ENCODE measurements at places on chromosomes 16 and 17.

- DNase-seq, result no peak
Measured at GRCh38 chr17:4861052-4861451, 27.9 kb downstream of the MINK1 start.

DNA sequence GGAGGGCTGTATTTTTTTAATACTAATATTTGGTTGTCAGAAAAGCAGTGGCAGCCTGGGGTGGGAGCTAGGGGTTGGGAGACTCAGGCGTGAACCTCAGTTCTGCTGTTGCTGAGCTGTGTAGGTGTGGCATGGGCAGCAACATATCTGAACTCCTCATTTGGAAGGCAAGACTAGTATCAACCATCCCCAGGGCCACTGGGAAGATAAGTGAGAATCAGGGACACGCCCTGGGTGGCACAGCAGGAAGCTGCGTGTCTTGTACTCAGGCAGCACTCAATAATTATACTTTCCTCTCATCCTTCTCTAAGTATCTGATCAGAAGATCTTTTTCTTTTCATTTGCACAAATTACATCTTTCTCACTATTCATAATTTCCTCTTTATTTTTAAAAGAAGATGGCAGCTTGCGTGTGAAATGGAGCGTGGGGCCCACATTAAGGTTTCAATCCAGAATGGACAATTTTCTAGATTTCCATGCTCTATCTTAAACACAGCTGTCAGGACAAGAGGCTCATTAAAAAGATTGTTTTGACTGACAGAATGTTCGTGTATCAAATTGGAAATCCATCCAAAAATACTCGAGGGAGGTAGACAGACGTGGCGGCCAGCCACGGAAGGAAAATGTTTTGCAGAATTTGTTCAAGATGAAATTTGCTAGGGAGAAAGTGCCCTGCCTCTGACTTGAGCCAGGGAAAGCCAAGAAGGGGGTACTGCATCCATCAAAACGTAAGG is 121.1 kb downstream of the CPPED1 start:
- no peak for DNase-seq

GRCh38 chr16:60510941-60511340 is 1525.3 kb downstream of the CDH8 start:
- DNase-seq, result no peak

DNA sequence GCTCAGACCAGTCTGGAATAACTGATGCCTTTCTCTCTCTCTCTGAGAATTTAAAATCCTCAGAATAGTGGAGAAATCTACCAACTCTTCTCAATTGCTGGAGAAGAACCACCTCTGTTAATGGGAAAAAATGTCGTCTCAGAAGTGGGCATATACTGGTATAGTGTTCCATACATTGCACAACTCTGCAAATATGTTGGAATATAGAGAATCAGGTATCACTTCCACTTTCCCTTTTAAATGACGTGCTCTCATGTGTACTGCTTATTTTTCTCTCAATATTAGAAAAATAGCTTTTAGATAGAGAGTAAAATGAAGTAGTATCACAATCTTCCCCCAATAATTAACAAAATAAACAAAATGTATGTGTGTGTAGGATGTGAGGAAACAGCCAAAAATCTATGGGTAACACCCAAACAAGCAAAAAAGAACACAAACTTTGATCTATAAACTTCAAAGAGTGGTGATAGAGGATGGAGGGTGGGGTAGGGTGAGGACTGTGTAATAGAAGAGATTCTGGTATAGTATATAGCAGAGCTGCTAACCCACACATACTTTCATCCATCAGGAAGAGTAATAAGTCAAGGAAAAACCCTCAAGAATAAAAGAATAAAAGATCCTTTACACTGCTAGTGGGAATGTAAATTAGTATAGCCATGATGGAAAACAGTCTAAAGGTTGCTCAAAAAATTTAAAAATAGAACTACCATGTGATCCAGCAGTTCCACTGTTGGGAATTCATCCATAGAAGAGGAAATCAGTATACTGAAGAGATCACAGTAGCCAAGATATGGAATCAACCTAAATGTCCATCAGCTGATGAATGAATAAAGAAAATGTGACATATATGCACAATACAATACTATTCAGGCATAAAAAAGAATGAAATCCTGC is 46.9 kb downstream of the NFATC3 start:
- no peak for DNase-seq

DNA sequence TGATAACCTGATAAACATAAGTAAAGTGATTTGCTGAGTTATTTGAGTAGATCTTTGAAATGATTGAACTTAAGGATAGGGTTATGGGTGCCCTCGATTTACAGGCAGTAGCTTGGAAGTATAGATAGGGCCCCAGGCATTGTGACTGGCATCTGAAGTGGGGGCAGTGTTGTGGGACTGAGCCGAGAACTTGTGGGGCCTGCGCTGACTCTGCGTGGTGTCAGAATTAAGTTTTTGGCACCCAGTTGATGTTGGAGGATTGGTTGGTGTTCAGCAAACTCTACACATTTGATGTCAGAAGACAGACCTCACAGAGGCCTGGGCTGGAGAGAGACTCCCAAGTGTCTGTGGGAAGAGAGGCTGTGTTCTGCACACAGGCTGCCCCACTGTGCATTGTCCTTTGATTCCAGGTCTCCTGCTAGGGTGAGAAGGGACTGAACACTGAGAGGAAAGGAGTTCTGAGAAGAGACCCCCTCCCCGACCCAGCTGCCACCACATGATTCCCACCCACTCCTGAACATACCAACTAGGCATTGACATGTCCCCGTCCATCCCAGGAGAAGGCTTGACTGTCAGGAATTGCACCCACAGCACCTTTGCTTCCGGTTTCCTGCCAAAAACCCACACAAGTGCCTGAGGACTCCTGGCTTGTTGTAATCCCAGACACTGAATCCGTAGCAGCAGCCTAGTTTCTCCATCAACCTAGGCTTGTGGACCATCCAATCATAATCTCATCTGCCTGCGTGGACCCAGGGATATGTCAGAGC is 4.5 kb downstream of the ZNF267 start:
- no peak for DNase-seq

DNA sequence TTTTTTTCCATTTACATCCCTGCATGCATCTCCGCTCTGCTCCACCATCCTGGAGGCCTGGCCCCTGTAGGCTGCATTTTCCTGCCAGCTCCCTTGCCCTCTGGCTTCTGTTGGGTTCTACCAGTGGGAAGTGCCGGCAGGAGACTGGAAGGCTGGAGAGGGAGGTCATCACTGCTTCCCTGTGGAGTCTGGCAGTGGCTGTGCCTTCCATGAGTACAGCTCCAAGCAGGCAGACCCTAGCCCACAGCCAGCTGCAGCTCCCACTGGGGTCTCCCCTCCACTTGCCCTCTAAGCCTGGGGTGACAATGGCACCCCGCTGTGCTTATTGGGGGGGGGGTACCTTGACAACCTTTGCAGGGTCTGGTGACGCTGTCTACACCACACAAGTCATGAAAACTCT is 37.3 kb downstream of the MMP15 start:
- no peak for DNase-seq

DNA sequence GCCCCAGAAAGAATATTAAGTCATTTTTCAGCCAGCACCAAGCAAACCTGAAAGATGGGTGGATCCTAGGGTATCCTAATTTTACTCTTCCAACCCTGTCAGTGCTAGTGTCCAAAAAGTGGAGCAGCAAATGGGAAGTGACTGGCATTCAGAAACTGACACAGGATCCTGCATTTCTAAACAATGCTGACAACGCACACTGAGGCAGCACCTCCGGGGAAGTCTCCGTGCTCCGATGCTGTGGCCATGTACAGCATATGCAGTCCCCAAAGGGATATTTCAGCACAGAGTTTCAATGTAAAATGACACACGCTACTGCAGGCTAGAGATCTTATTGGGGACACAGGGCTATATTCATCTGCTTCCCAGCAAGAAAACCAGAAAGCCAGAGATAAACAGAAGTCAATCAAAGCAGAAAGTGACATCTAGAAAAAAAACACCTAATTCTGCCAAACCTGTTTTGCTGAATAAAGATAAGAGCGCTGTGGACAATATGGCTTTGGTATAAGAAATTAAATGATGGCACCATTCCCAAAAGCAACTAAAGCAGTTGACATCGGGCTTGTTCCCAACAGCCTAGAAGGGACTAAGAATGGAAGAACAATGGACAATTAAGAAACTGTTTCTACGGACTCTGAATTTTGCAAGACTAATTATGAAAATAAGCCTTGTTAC is 17.3 kb downstream of the XYLT1 start:
- DNase-seq, result no peak

GRCh38 chr17:45405250-45406086 is 27.2 kb downstream of the ARHGAP27 start:
- peak; percentile 54 for DNase-seq

DNA sequence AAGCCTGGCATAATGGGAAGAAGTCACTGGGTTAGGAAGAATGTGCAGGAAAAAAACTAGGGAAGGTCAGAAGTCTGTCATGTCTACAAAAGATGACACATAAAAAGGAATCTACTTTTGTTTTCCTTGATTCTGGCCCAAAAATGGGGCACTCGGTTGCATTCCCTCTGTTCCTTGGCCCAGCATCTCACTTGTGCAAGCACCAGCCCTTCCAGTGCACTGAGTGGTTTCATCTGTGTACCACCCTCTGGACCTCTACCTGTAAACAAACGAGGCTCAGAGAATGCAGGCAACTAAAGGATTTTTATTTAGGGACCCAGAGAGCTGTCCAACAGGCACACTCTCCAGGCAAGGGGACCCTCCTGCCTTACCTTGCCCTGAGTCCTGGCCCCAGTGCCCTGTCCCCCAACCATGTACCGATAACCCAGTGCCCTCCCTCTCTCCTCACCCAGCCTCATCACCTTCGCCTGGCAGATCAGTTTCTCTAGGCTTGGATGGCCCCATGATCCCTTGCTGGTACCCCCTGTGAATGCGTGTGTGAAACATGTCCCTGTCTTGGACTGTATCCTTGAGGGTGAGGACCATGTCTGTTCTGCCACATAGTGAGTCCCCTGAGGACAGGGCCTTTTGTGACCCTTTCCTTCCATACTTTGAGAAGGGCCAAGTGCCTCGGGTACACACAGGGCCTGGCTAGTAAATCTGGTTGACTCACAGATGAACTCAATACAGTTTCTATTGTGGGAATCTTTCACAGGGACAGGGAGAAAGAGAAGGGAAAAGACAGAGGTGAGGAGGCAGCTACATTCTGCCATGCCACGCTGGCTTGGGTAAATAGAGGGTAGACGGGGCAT is 13.3 kb downstream of the NXPH3 start:
- peak; percentile 87 for DNase-seq

GRCh38 chr16:660132-660458 is 7.8 kb upstream of the RHOT2 start:
- DNase-seq, result no peak

DNA sequence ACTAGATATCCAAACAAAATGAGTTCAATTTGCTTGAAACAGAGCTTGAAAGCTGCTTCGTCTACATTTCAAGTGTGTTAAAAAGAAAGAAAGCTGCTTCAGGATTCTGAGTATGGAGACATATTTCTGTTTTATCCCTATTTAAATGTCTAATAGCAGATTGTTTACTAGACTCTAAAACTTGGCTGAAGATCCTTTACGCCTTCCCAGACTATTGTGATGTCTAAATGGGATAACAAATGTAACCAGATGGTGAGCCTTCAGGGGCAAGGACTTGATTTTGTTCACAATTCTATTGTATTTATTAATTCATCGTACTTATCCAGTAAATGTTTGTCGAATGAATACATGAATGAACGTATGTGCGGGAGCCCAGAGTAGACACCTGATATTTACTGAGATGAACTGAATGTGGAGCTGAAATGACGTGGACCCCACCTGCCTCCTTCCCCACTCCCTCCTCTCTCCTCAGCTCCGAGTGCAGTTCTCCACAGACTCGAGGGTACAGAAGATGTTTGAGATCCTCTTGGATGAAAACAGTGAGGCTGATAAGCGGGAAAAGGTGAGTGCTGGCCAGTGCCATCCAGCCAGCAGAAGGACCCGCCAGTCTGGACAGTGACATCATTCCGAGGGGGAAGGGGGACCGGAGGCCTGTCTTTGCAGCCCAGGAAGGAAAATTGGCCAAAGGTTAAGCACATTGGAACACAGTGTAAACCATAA is 5.0 kb downstream of the UNC45B start:
- DNase-seq, result no peak

GRCh38 chr16:5854027-5854426 is 756.4 kb upstream of the EEF2KMT start:
- no peak for DNase-seq

DNA sequence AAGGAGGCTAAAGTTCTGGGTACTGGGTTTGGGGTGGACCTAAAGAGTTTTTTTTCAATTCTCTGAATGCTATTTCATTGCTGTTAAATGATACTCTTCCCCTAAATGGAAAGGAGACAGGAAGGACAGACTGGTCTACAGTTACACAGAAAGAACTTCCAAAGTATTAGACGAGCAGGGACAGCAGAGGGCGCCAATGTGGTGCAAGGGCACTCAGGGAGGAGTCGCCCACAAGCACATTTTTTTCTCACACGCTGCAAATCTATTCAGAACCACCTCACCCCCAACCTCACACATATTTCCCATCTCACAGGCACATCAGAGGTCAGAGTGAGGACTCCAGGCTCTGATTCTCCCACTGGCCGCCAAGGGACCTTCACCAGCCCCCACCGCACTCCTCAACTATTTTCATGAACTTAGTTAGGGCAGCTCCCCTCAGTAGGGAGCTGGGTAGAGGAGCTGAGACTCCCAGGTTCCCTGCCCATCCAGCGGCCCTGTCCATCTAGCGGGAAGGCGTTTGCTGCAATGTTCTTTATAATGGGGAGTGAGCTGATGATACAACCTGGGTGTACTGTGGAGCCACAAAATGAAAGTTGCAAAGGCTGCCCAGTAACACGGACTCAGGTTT is 6.8 kb upstream of the CA4 start:
- DNase-seq, result peak; percentile 91

DNA sequence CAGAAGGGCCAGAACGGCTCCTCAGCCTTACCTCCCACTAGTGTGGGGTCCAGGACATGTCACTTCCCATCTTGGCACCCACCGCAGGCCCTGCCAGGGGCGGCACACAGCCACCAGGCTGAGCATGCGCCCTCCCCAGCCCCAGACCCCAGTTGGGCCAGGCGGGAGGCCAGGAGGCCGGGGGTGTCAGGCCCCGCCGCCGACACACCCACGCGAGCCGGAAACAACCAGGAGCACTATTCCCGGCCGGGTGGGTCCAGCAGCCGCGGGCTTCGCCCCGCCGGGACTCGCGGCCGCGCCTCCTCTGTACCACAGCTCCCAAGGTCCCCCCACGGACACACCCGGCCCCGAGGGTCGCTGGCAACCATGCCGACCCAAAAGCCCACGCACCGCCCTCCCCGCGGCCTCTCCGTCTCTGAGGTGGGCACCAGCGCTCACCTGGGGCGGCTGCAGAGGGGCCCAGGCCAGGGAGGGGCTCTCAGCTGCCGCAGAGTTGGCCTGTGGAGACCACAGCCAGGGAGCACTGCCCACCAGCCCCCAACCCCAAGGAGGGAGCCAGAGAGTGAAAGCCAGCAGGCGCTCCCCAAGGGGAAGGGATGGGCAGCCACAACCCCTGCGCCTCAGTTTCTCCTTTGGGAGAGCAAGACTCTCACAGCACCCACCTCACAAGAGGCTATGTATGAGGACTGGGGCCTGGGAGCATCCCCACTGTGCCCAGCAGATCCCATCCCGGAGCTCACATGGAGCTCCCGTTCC is 18.0 kb downstream of the B9D1 start:
- no peak for DNase-seq

Measured in AG20443 (cell line).